ENCODE measurements at places on chromosomes 2 and 18. TPM values are rescaled to one million over a fixed set of nuclear protein-coding genes. Genes with fewer than 3 reads are reported as not detected.

Gene ACADL
- total RNA-seq = 0.42 TPM

Gene PPP3R1
- 54.3 TPM for total RNA-seq

Gene ANKRD36C
- total RNA-seq = 8.7 TPM

Gene SPOPL
- 11.4 TPM for total RNA-seq

Gene SPDYA
- total RNA-seq = 0.30 TPM

Gene MATN3
- total RNA-seq = 9.1 TPM

Gene GKN2
- total RNA-seq = not detected

All from WTC11 (cell line).